Type B pancreatic cell (in vitro differentiated cells): ENCODE measurements at places on chromosomes 3 and 15.

DNA sequence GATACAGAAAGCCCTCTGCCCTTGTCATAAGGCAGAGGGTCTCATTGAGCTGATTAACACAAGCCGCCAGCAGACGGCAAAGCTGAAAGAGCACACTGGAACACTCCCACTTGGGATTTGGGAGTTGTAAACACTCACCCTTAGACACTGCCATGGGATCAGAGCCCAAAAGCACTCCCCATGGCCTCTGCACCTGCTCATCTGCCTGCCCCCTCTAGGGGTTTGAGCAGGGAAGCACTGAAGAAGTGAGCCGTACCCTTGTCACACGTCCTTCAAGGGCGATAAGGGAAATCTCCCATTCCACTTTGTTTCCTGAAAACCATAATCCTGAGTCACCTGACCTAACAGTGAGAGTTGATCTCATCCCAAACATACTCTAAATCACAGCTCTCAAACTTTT, 14.7 kb downstream of the FSIP1 start:
- no peak for DNase-seq

DNA sequence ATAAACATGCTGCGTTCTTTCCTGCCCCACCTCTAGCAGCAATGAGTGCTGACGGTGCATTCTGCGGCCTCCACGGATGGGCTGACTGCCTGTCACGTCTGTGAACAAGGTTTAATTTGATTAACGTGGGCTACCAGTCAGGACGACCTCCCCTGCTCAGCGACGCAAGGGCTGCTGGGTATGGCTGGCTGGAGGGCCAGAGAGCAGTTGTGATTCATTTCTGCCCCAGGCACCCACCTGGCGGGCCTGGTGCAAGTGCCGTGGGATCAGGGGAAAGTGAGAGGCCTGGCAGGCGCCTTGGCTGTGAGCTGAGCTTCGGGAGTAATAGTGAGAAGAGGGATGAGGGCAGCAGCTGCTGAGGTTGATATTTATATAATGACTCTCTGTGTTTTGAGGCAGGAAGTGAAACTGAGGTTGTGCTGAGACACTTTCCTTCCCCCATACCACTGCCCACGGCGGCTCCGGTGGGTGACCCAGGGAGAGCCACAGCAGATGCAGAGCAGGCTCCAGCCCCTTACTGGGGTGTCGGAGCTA, 190.4 kb upstream of the BCL6 start:
- DNase-seq, result no peak

DNA sequence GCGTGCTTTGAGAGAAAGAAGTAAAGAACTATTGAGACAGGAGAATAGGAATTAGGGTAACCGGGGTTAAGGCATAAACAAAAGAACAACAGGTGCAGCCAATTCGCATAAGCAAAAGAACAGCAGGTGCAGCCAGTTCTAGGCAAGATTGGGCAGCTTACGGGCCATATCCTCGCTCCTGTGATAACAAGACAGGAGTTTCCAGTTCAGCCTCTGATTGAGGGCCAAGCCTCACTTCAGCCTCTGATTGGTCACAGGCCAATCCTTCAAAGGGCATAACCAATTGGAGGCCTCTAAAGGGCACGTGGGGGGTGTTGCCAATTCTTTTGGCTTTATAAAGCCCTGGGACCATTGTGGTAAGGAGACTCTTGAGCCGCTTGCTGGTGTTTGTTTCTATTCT, 143.5 kb downstream of the GADL1 start:
- DNase-seq, result no peak

DNA sequence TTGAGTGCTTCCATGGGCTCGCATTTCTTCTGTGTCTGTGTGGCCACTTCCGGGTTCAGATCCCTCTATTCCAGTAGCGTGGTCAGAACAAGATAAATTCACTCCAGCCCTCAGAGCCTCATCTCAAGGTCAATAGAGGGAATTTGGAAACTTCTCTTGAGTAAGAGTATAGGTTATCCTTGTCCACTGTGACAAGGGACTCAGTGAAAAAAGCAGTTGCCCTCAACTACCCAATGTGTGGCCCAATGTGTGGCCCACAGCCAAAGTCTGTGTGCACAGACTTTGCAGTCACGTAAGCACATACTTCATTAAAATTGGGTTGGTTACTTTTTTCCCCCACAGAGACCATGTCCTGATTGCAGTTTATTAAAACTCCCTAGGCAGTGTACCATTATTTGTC, 305.6 kb upstream of the SEMA6D start:
- DNase-seq, result no peak

DNA sequence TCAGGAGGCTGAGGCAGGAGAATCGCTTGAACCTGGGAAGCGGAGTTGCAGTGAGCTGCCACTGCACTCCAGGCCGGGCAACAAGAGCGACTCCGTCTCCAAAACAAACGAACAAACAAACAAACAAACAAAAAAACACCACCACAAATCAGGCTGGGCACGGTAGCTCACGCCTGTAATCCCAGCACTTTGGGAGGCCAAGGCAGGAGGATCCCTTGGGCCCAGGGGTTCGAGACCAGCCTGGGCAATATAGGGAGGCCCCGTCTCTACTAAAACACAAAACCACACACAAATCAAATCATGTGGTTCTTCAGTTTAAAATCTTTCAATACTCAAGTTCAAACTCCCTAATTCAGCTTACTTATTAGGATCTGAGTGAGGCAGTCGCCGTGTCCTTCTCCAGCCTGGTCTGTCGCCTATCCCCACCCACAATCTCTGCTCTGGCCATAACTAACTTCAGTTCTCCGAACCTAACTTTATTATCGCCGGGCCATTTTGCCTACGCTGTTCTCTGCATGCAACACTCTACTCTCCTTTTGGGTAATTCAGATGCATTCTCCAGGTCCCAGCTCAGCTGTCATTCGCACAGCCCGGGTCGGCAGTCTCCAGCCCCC, 660 bp upstream of the RTF1 start:
- no peak for DNase-seq

GRCh38 chr15:36791844-36792571, 212.6 kb downstream of the CDIN1 start:
- no peak for DNase-seq

DNA sequence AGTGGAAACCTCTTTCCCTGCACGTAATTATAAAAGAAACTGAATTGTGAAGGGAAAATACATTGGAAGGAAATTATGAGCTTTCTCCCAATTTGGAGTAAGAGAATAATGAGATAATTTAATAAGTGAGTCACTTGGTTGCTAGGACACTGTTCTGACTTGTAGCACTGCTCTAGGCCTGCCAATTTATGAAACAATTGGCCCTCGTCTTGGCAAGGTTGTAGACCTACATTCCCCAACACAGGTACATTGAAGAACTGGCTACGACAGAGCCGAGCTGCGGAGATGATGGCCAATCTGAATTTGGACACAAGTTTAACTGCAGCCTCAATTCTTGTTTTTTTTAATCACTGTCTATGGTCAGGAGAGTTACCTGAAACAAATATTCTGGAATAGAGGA, 674.1 kb downstream of the MECOM start:
- DNase-seq, result no peak

DNA sequence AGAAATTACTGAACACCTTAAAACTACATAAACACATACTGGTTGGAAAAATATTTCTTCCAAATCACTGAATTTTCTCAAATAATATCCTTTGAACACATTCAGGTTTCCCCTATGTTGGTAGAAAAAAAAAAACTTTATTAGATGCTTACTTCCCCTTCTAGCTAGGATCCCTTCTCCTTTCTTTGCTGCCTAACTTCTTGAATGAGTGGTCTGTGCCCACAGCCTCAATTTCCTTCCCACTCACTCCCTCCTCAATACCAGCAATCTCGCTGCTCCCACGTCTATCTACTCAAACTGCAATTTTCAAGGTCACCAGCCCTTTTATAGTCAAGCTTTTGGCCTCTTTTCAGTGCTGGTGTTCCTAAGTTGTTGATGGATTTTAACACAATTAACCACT, 8.3 kb downstream of the CD200R1 start:
- DNase-seq, result no peak

DNA sequence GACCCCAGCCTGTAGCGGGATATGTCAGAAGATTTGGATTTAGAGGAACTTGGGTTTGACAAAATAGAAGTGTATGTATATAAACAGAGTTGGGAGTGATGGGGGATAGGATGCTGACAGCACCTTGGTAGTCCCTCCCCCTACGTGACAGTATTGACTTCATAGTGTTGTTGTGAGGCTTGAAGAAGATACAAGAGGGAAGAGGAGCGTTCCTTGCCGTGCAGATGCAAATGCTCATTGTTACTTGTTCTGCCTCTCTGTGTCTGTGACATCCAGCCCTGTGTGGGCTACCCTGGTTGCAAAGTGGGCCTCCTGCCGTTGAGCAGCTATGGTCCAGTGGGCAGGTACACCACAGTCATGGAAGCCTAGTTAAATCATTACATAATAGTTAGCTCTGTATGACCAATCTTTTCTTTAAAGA, 45.0 kb downstream of the SMAD3 start:
- DNase-seq, result no peak

DNA sequence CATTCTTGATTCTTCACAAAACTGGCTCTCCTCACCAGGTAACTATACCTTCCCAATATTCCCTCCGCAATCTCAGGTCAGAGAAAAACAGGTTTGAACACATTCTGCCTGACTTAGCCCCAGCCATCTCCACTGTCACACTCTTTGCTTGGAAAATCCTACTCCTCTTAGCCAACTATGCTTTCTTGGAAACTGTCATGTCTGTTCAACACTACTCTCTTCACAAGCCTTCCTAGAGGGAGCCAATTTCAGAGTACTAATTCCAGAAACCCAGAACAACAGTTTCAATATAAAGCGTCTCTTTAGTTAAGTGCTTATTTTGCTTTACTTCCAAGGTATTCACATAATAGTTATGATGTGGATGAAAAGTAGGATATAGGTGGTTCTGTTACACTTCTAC, 21.7 kb downstream of the MTMR10 start:
- no peak for DNase-seq

- no peak for DNase-seq
Measured at GRCh38 chr3:108428586-108428985, 81.8 kb downstream of the MYH15 start.

GRCh38 chr15:77596821-77597803, 35.6 kb downstream of the LINGO1 start:
- no peak for DNase-seq

- no peak for DNase-seq
Measured at GRCh38 chr3:163018664-163019063, 1522.1 kb downstream of the OTOL1 start.

GRCh38 chr3:41258239-41258800, 59.0 kb downstream of the CTNNB1 start:
- DNase-seq, result no peak

DNA sequence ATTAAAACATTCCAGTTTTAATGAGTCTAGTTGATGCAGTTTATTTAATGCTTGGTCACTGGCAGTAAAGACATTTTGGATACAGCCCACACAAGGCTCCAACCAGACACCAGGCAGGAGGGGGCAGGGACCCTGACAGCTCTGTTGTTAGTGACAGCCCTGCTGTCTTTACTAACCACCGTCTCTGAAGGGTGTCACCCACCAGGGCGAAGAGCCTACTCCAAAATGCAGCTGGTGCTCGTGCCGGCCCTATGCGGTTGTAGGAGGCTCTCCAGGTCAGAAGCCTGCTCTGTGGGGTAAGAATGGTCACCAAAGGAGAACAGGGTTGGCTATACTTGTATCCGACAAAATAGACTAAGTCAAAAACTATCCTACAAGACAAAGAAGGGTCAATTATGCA, 132.2 kb downstream of the ATP10A start:
- DNase-seq, result no peak

DNA sequence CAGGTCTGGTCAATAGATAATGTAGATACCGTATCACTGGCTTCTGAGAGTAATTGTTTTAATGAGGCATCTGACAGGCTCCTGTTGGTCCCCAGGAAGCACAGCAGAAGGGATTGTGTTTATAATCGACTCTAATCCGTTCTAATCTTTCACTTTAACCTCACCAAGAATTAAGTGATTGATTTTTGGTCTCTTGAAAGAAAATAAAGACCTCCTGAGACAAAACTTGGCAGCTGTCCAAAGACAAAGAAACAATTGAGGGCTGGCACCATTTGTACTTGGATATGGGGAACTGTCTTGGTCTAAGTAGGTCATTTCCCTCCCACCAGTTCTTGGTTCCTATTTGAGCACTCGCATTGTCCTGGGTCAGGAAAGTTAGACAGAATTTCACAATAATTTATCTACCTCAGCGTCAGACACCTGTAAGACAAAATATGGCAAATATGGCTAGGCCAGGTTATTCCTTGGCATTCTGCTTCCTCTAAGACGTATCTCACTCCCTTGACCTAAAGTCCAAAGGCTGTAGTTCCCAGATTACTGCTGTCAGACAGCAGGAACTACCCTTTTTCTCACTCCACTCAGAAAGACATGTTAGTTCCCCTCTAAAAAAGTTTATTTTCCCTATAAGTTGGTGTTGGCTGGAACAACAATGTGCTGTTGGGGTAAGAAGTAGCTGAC, 22.7 kb upstream of the CD96 start:
- DNase-seq, result no peak

- no peak for DNase-seq
Measured at GRCh38 chr3:45553469-45553974, 41.0 kb upstream of the LIMD1 start.

DNA sequence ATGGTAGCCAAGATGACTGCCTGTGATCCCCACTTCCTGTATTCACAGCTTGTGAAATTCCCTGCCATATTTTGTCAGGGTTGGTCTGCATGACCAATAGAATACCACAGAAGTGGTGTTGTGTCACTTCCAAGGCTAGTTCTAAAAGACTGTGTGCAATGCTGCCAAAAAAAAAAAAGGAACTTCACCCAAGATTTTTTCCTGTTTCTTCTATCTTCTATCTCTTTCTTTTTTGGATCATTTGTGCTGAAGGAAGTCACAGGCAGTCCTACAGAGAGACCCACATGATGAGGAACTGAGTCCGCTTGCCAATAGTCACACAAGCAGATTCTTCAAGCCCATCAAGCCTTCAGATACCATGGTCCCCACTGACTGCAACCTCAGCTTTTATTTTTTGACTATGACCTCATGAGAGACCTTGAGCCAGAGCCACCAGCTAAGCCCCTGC, 18.1 kb upstream of the RAF1 start:
- DNase-seq, result no peak

DNA sequence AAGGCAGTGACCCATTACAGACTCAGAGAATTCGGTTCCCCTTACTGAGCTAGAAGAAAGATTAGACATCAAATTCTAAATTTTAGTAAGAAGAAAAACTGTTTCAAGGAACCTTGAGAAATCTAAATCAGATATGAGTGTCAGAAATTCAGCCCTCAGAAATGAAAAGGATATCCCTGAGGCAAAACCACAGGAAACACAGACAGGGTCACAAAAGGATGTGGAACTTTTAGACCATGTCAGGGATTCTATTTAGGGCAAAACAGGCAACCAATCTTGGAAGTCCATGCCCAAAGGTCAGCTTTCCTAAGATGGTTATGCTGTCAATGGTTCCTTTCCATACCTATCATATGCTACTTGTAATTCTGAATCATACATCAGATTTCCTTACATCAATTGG, 31.6 kb downstream of the SHOX2 start:
- no peak for DNase-seq

GRCh38 chr3:78871048-78871447, 896.8 kb downstream of the ROBO1 start:
- no peak for DNase-seq

- DNase-seq, result peak; percentile 64
Measured at GRCh38 chr15:85750319-85751290, 44.1 kb downstream of the KLHL25 start.

- no peak for DNase-seq
Measured at GRCh38 chr15:100083572-100083971, 258.2 kb downstream of the ADAMTS17 start.

- no peak for DNase-seq
Measured at GRCh38 chr3:114057011-114057347, 442 bp downstream of the QTRT2 start.
